ENCODE measurements at places on chromosomes 2 and 18. TPM values are rescaled to one million over a fixed set of nuclear protein-coding genes. Genes with fewer than 3 reads are reported as not detected.

Gene HOXD13
- polyA plus RNA-seq, result not detected

Gene SERPINB3
- polyA plus RNA-seq, result not detected

Gene AQP12B
- not detected for polyA plus RNA-seq

Gene LAMA1
- polyA plus RNA-seq, result not detected

Gene FOSL2
- polyA plus RNA-seq, result 4.7 TPM

Gene TUBA4B
- not detected for polyA plus RNA-seq

Gene IL36RN
- polyA plus RNA-seq, result not detected

Gene CRYGD
- not detected for polyA plus RNA-seq

Gene GCA
- 16.8 TPM for polyA plus RNA-seq

Gene GREB1
- not detected for polyA plus RNA-seq
